ENCODE measurements at places on chromosomes 2 and 18.
A peak's percentile ranks its signal among the peaks of the same experiment; 100 is the strongest.

GRCh38 chr18:4102901-4103300 is 352.2 kb downstream of the DLGAP1 start:
- ATAC-seq, result no peak

- no peak for ATAC-seq
Measured at GRCh38 chr18:13245481-13246000, 27.0 kb downstream of the LDLRAD4 start.

DNA sequence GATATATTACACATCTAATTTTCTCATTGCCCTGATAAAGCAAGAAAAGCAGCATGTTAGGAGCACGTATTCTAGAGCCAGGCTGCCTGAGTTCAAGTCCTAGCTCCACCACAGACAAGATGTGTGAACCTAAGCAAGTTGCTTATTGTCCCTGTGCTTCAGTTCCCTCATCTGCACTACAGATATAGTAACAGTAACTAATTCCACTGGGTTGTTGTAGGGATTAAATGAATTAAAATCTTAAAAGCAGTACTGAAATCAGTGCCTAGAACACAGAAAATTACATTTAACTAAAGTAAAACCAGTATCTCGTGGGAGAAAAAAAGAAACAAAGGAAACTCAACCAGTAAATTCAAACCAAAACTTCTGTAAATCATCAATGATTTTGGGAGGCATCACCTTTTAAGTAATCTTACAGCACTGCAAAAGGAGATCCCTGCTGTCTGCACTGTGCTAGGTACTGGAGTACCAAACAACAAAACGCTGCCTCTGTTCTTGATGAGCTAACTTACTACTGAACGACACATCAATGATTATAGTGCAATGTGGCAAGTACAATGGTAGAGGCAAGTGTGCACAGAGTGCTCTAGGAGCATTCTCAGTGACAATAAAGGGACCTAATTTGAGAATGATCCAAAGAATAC is 7.9 kb downstream of the MAP3K2 start:
- ATAC-seq, result no peak

- no peak for ATAC-seq
Measured at GRCh38 chr2:73601780-73602179, 40.4 kb downstream of the NAT8 start.

DNA sequence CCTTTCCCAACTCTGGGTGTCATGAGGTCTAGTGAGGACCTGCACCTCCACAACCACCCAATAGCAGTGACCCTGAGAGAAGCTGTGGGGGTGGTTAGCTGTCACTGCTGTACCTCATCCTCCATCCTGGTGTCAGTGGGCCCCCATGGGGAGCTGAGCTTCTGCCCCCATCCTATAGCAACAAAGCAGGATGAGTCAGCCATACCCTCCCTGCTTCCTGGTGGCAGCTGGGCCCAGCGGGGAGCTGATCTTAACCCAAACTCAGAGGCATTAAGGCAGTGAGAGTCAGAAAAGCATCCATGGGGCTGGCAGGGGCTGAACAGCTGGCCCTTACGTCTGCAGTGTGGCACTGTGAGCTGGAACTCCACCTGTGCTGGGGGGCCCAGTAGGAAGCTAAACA is 247.8 kb upstream of the HDAC4 start:
- no peak for ATAC-seq

GRCh38 chr2:118838741-118839455 is 8.6 kb downstream of the EN1 start:
- ATAC-seq, result no peak

- ATAC-seq, result no peak
Measured at GRCh38 chr2:172062402-172063004, 22.8 kb upstream of the DLX1 start.

GRCh38 chr18:75400366-75400765 is 27.1 kb downstream of the SMIM21 start:
- ATAC-seq, result no peak

GRCh38 chr2:152950126-152950525 is 231.7 kb downstream of the ARL6IP6 start:
- no peak for ATAC-seq

GRCh38 chr2:229273723-229274338 is 2.7 kb upstream of the PID1 start:
- ATAC-seq, result peak; percentile 98

- no peak for ATAC-seq
Measured at GRCh38 chr2:113149553-113150257, 22.3 kb downstream of the IL1RN start.

DNA sequence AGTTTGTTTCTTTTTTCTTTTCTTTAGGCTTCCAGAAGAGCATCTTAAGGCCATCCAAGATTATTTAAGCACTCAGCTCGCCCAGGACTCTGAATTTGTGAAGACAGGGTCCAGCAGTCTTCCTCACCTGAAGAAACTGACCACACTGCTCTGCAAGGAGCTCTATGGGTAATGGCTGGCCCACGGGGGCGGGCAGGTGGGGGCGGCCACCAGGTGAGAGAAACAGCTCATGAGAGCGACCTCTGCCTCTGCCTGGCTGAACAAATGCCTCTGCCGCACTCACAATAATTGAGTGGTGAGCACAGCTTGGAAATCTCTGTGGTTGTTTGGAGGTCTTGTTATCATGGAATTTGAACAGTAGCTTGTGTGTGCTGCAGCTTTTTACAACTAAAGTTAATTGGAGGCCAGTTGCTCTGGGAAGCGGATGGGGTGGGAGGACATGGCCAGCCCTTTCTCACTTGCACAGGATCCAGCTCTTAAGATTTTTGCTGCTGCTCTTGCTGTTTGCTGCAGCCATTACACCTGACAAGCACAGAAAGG is 70.4 kb downstream of the INPP5D start:
- no peak for ATAC-seq

GRCh38 chr2:67876176-67876575 is 186.6 kb downstream of the C1D start:
- no peak for ATAC-seq

GRCh38 chr18:74399091-74399887 is 57.8 kb downstream of the DIPK1C start:
- ATAC-seq, result no peak

- no peak for ATAC-seq
Measured at GRCh38 chr2:110858135-110858725, 125.9 kb downstream of the ACOXL start.

DNA sequence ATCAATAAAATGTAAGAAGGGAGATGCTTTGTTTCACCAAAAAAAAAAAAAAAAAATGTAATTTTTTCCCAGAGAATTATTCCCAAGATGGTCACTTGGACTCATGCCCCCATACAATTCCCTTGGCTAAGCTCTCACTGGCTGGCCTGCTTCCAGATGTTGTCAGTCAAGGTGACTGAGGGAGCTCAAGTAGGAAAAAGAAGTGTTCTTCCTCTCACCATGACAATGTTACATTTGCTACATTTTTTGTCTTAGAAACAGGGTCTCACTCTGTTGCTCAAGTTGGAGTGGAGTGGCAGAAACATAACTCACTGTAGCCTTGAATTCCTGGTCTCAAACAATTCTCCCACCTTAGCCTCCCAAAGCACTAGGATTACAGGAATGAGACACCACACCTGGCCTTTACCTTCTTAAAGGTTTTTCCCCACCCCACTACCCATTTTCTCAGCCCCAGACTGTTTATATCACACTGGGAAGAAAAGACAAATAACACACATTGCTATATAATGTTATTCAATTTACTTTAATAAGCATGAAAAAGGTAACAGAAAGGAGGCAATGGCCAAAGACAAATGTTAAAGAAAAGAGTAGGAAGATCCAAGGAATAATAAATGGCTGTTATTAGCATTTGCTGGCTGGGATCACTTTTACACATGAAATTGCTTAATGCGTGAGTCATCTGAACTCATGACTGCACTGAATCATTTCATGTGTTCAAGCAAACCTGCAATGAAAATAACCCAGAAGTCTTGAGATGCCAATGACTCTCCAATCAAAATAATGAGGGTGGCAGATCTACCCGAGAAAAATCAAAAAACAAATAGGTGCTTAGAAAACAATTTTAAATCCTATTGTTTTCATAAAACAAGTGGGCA is 45.2 kb downstream of the ACVR1 start:
- peak; percentile 90 for ATAC-seq

DNA sequence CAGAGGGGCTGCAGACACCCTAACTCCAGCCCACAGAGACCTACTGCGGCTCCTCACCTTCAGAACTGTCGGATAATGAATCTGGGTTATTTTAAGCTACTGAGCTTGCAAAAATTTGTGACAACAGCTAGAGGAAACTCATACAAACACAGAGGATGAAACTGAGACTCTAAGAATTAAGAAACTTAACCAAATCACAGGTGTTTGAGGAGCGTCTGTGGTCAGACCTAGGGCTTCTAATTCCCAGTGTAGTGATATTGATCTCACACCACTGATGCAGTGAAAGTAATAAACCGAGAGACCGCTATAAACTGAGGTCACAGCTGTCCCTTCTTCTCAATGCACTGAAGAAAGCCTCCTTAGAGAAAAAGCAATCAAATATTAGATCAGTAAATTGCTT is 110.1 kb downstream of the RGPD3 start:
- ATAC-seq, result no peak

GRCh38 chr2:111226876-111227700 is 106.4 kb downstream of the BCL2L11 start:
- no peak for ATAC-seq

- no peak for ATAC-seq
Measured at GRCh38 chr2:170829036-170829435, 12.3 kb downstream of the GAD1 start.

GRCh38 chr2:160628811-160629210 is 135.2 kb upstream of the RBMS1 start:
- no peak for ATAC-seq

DNA sequence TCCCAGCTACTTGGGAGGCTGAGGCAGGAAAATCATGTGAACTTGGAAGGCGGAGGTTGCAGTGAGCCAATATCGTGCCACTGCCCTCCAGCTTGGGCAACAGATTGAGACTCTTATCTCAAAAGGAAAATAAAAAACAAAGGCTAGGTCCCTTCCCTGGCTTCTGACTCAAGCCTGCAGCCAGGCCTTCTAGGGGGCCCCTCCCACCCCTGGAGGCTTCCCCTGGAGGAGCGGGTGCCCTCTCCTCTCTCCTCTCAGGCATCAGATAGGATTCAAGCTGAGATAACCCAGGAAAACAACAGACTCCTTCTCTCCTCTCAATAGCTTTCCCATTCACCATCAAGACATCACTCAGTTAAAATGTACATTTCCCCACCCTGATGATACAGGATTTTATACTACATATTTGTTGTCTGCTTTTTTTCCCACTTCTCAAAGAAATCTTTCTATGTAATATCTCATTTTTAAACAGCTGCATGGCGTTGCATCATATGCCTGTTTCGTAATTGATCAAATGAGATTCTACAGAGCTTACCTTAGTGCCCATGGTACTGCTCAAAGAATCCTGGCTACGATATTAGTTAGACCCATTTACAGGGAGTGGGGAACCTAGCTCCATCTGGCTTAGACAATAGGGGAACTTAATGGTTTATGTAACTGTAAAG is 20.6 kb upstream of the C2orf72 start:
- ATAC-seq, result no peak

DNA sequence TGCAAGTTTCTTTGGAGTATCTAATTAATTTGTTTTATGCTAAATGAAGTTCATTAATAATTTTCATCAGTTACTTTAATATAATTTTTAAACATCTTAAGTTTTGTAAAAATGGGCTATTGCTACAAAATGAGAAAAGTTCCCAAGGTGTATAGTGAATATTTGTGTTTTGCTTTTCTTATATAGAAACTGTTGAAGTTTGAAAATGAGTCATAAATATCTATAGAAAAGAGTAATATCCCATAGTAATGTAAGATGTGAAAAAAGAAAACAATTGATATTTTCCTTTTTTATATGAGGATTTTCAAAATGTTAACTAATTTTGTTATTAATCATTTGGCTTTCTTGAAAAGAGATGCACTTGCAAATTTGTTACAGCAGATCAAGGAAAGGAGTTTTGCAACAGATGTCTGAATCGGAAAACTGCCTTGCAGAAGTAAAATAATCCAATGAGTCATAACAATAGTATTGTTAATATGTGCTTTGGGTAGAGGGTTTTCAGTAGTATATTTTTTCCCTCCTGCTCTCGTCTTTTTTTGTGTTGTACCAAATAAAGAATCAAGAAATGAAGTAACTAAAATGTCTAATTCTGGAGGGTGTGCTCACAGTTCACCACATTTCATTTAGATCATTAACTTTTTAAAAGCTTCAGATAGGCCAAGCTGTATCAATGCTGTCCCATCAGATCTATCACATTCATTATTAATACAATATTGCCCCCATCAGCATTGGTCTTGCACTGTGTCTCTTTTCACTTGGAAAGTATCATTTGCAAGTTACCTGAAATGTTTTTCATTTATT is 15.5 kb downstream of the DUSP19 start:
- peak; percentile 87 for ATAC-seq

DNA sequence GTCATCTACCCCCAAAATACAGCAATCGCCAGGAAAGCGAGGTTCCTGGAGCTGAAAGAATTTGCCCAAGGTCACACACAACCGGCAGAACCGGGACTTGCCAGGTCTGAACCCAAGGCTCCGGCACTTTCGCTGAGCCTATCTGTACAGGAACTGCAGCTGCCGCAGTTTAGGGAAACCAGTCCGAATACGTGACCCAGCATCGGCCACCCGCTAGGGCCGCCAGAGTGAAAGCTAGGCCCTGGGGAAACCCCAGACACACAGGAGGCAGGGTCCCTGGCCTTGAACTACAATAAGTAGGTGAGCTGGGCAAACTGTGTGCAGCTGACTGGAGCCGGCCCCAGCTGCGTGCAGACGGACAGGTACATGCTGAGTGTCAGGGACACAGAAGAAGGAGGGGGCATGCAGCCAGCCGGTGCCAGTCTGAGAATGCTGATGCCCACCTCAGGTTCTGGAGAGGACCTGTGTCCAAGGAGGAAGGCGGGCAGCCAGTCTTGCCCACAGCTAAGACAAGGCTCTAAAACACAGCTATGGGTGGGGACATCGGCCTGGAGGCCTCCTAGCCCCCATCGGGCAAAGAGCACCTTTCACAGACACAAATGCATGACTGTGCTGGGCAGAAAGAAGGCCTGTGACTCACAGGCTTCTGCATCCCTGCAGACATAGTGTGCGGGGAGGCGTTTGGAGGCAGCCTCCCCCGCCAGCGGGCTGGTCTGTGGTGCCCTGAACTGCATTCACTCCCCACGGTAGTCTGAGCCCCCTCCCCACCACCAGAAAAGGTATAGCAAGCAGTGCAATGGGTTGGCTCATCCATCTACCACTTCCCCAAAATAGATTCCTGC is 107.4 kb upstream of the ID2 start:
- peak; percentile 73 for ATAC-seq

- ATAC-seq, result no peak
Measured at GRCh38 chr2:154324601-154325000, 373.9 kb upstream of the KCNJ3 start.

All from SK-N-SH treated with all-trans-retinoic acid at 6 μM for 48 hours (cell line).